ENCODE measurements at places on chromosomes 6 and 20.

- DNase-seq = peak; percentile 92
Observed at GRCh38 chr6:108560463-108561308, at the start of gene FOXO3. TSS of gene FOXO3 (plus strand) at chr6:108560917. CDS start at chr6:108561209, 292 bp downstream.

DNA sequence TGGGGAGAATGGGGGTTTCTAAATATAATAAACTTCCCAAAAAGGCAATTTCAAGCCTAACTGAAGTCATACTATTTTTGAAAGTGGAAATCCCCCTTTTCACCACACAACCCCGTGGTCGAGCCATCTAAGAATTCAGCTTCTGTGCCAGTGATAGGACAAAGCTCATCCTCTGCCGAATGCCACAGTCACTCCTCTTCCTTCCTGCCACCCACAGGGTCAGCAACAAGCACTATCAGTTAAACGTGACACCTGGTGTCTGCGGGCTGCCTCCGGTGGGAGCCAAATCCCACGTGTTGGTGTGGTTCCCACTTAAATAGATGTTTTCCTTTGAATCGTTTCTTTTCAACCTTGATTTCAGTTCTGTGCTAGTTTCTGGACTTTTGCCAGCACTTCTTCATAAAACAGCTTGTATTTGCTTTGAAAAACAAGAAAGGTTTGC lies 60.7 kb downstream of the TNFAIP3 start:
- no peak for DNase-seq

- peak; percentile 94 for DNase-seq
Observed at GRCh38 chr6:41920921-41921711, at the start of the genes BYSL and MED20. TSS of gene BYSL (plus strand) at chr6:41921499. CDS start at chr6:41921563, 64 bp downstream. TSS of gene MED20 (minus strand) at chr6:41921139. CDS start at chr6:41921018, 121 bp downstream.

DNA sequence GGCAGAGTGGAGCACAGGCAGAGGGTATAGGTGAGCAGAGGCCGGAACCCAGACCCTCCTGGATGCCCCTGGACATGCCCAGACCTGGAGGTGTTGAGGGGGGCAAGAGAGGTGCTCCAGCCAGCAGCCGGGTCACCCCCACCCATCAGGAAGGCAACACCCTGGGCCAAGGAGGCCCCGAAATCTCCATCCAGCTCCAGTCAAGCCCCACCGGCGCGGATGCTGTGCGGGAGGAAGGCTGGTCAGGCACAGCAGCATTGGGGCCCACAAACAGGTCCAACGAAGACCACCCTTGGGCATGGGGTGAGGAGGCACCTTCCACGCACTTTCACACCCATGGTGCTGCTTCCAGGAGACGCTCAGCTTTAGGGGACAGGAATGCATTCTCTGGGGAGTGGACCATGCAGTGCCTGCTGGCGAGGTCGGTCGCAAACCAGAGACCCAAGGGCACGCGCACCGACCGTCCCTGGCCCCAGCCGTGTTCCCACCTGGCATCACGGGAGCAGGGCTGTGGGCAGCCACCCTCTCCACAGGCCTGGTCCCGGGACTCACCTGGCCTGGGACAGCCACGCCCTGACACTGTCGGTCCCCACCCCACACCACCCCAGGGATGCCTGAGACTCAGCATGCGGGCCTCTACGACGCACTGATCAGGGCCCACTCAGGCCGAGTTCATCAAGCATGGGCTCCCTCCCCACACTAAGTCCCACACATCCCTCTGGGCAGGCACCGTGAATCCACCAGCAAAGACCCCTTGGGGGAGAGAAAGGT lies 43.6 kb upstream of the ZBP1 start:
- DNase-seq = peak; percentile 14

GRCh38 chr6:37655666-37656065 lies 42.0 kb downstream of the MDGA1 start:
- no peak for DNase-seq

DNA sequence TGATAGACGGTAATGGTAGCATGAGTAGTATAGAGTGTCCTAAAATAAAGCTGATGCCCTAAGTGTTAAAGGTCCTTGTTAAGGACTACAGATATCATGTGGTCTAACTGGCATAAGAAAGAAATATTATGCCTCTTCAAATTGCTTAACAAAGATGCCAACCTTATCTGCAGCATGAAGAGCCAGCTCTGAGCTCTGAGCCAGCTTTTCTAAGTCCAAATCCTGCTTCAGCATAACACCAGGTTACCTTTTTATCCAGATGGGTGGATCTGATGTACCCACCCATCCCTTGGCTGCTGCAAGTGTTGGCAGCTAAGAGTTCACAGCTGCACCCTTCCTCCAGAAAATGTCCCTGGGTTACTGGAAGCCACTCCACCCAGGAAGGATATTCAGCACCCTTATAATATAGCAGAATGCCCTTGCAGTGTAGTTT lies 83.8 kb downstream of the TENT5A start:
- DNase-seq = no peak
